Kidney capillary endothelial cell (primary cell): ENCODE measurements at places on chromosomes 4 and X.
A peak's percentile ranks its signal among the peaks of the same experiment; 100 is the strongest.

DNA sequence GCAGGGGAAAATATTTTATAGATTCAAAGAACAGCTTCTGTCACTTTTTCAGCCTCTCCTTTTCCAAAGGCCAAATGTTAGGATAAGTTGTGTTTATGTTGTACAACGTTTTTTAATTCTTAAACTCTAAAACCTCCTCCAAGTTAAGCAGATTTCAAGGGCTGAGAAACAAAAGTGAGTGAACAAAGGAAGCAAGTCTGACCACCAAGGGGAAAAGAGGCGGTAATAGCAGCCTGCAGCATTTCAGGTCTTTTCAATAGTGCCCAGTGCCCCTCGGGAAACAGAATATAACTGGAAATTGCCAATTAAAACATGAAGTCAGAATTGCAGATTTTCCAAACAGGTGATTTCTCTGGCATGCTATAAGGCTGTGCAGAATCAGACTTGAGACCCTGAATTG is 510.0 kb upstream of the HTR2C start:
- DNase-seq, result no peak

- no peak for DNase-seq
These were observed 22.2 kb downstream of the MAML3 start for GRCh38 chr4:140131675-140132229.

- DNase-seq, result peak; percentile 71
These were observed 53.6 kb downstream of the CORIN start for GRCh38 chr4:47784222-47784621.

- no peak for DNase-seq
These were observed 44.5 kb downstream of the FGFRL1 start for GRCh38 chr4:1055721-1056590.
